ENCODE measurements at places on chromosomes 4 and X.
A peak's percentile ranks its signal among the peaks of the same experiment; 100 is the strongest.

GRCh38 chr4:16106956-16107355, 23.1 kb upstream of the PROM1 start:
- DNase-seq: no peak

DNA sequence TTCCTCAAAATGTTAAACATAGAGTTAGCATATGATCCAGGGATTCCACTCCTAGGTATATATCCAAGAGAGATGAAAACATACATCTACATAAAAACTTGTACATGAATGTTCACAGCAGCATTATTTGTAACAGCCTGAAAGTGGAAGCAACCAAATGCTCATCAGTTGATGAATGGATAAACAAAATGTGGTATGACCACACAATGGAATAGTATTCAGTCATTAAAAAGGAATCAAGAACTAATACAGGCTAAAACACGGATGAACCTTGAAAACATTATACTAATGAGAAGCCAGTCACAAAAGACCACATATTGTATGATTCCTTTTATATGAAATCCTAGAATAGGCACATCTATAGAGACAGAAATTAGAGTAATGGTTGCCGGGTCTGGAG, 42.7 kb upstream of the IQSEC2 start:
- DNase-seq: no peak

DNA sequence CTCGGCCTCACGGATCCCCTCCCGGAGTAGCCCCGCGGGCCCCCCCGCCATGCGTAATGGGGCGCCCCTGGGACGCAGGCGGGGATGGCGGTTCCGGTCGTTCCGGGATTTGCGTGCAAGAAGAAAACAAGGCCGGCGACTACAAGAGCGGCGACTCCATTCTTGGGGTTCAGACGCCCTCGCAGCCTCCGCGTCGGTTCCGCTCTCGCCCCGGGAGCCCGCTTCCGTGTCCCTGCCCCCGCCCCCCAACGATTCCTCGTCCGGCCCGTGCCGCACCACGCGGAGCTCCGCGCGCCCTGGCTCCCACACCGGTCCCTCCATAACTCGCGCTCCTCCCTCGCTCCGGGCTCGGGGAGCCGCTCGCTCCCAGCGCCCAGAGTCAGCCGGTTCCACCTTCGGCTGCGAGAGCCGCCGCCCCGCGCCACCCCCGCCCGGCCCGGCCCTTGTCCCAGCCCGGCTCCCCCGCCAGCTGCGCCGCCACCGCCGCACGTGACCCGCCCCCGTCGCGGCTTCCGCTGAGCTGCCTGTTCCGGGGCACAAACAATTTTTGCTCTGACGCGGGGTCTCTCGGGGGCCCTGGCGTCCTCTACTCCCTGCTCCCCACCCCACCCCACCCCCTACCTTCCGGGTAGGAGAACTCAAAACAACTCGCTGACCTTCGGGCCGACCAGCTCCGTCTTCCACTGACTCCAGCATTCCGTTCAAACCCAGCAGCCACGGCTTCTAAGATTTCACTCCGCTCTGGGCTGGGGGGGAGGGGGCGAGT, 78.8 kb upstream of the BCOR start:
- DNase-seq: peak; percentile 58

DNA sequence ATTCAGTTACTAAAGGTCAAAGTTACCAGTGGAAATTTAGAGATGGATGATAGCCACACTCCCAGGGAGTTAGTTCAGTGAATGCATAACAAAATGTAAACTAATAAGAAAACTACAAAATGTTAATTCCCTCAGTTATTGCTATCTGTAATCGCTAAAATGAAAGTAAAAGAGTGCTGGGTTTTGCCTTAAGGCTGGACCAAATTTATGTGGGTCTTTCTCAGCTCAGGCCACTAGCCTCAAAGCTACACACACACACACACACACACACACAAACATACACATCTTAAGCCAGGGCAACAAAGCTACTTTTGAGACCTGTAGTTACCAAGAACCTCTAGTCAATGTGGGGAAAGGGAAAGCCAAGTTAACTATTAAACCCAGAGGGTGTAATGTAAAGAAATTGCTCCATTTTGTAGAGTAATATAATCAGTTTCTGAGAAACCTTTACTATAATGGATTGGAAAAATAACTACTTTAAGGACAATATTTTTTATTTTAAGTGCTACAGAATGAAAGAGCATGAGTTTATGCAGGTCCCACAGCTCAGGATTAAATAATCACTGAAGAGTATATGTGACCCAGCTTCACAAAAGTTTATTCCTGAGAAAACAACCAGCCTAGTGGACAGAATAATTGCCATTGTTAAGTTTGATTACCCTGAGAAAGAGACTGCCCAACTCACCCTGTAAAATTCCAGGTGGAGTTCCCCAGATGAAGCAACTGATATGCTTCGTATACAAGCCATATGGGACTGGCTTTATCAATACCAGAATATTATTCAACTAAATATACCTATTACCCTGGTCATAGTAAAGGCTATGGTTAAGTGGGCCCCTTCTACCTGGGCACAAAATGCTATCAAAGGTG, 8.9 kb upstream of the UGT2A3 start:
- DNase-seq: no peak

DNA sequence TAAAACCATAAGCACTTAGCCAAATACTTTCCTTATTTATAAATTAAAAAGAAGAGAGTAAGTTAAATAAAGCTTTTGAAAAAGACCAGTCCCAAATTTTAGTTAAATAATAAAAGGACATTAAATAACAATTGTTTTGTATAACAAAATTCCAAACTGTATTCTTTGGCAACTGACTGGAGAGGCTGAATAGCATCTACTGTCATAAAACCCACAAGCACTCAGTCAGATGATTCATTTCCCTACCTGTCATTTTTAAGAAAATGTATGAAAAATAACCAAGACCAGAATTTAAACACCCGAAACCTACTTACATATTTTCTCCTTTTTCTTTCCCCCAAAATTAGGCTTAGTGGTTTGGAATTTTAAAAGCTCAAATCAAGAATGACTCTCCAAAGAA, 32.5 kb upstream of the SMIM10L2A start:
- no peak for DNase-seq

GRCh38 chr4:130393231-130393630, 1297.3 kb downstream of the C4orf33 start:
- DNase-seq: no peak

GRCh38 chr4:48898733-48899431, 7.7 kb downstream of the OCIAD2 start:
- DNase-seq: no peak

GRCh38 chr4:158090323-158090722, 82.5 kb downstream of the GASK1B start:
- no peak for DNase-seq

GRCh38 chrX:69029771-69030170, 135.5 kb downstream of the PJA1 start:
- no peak for DNase-seq

- no peak for DNase-seq
Measured at GRCh38 chr4:170274616-170275015, 184.9 kb upstream of the AADAT start.

DNA sequence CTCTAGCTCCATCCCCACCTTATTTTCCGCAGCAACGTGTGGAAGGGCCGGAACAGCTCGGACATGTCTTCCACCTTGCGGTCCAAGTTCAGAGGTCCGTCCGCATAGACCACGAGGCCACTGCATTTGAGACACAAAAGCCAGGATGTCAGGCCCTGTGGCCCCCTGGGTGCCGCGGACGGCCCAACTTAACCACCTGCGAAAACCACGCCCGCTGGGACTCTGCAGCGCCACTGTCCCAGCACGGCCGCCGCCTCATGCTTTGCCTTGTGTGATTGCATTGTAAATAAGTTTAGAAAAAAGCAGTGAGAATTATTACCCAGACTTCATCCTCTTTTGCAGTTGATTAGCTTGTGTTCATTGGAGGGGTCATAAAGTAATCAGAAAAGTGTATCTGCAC, 58.2 kb upstream of the MXD4 start:
- DNase-seq: no peak

- no peak for DNase-seq
Measured at GRCh38 chrX:153635388-153635787, 11.6 kb upstream of the DUSP9 start.

- no peak for DNase-seq
Measured at GRCh38 chr4:76904646-76905190, 6.8 kb upstream of the SOWAHB start.

- DNase-seq: peak; percentile 89
Measured at GRCh38 chrX:154478728-154479622, at the start of gene LAGE3. LAGE3 (minus strand) TSS chrX:154479281; CDS start chrX:154478915, 366 bp downstream.

DNA sequence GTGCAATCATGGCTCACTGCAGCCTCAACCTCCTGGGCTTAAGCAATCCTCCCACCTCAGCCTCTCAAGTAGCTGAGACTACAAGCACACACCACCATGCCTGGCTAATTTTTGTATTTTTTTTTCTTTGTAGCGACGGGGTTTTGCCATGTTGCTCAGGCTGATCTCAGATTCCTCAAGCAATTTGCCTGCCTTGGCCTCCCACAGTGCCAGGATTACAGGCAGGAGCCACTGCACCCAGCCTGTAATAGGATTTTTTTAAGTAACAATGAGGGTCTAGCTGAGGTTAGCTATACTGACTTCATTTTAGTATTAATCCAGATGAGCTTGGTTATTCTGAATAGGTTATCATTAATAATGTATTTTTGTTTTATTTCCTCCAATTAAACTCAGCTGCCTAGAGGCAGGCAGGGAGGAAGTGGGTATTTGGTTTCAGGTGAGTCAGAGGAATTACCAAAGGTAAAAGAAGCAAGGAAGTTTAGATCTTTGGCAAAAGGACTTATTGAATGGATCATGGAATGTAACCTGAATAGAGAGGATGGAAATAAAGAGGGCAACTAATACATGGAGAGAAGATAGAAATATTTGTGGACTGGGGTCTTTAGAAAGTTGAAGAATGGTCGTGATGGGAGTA, 1023.3 kb upstream of the TENM3 start:
- DNase-seq: no peak

DNA sequence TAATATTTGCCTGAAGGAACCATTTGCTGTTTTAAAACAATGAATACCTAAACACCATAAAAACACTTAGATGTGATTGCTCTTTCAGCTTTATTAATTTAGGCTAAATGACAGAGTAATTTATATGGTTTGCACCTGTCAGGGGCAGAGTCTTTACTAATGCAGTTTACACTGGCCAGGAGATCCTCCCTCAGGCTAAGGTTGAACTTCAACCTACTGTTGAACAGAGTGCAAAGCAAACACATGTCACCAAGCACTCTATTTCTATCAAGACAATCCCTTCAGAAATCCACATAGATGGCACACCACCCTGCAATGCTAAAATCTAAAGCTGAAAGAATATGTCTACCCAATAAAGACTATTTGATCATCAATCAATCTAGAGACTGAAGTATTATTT, 147.3 kb downstream of the KLHL13 start:
- DNase-seq: no peak

- DNase-seq: no peak
Measured at GRCh38 chrX:9646471-9647224, 119.0 kb downstream of the GPR143 start.

DNA sequence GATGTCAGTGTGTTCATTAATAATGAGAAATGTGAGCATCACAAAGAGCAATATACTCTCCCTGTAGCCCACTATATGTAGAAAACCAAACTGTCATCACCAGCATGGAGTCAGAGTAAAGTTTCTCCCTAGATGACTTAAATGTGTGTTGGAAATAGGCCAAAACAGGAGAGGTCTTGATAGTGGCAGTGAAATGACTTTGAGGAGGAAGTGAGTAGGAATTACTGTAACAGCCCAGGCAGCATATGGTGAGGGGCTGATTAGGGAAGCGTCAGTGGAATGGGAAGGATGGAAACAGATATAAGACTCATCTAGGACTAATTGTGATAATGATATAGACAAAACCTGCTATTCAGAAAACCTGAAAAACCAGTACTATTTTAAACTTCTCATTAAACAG, 83.9 kb downstream of the ATXN3L start:
- DNase-seq: no peak

DNA sequence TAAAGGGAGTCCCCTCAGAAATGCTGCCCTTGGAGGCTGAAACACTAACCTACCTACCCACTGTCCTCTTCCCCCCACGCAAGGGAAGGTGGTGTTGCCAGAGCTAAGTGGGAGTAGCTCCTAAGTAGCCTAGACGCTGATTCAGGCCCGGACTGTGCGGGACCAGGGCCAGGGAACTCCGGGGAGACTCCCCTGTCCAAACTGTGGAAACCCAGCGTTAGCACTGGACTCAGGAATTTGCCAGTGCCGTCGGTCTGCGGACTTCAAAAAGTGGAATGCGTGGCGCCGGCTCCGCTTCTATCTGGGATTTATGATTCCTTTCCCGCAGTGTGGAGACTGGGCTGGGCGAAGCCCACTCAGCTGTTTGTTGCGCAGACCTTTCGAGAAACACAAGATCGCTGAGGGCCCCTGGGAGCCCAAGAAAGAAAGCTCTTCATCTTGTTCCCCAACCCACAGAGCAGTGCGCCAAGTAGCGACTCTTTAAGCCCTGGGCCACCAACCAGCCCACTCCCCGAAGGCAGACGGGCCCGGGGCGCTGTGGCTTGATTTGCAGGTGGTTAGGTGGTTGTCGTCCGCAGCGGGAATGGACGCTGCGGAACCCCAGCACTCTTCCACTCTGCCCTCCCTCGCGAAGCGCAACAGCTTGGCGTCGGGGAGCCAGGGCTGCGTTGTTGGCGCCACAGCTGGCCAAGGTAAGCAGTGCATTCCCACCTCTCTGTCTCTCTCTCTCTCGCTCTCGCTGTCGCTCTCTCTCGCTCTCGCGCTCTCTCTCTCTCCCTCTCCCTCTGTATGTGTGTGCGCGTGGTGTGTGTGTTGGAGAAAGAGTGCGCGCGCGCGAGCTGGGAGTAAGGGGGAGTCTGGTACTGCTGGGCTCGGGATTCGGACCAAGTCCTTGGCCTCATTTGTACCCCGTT, 2.0 kb downstream of the TMEM255A start:
- peak; percentile 45 for DNase-seq

- DNase-seq: no peak
Measured at GRCh38 chr4:53522334-53522733, 69.0 kb downstream of the LNX1 start.

GRCh38 chrX:21487832-21488231, 113.6 kb downstream of the CNKSR2 start:
- DNase-seq: no peak
